Anterior cingulate cortex (tissue), 58 donors: ENCODE measurements at places on chromosomes 11 and 22.
A peak's percentile ranks its signal among the peaks of the same experiment; 100 is the strongest.

DNA sequence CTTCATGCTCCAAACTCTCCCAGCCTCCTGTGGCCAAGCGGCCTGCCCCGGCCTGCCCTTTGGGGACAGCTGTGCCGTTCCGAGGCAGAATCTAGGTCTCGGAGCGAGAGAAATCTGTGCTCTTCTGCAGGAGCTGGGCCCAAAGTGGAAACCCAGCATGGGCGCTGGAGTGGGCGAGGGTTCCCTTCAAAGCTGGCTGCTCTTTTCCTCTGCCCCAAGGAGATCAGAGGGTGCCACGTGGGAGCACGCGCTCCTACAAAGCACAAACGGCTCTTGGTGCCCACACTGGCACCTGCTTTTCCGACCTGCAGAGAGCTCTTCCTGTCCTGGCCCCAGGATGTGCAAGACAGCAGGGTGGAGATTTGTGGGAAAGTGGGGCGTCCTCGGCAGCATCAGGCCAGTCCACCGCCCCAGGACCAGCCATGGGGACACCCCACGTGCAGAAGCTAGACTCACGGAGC lies 6.9 kb downstream of the OSBPL5 start:
- no peak for DNase-seq

GRCh38 chr11:79237703-79238102 lies 203.1 kb downstream of the TENM4 start:
- DNase-seq, result no peak

GRCh38 chr11:32171445-32171844 lies 80.6 kb downstream of the RCN1 start:
- no peak for DNase-seq

DNA sequence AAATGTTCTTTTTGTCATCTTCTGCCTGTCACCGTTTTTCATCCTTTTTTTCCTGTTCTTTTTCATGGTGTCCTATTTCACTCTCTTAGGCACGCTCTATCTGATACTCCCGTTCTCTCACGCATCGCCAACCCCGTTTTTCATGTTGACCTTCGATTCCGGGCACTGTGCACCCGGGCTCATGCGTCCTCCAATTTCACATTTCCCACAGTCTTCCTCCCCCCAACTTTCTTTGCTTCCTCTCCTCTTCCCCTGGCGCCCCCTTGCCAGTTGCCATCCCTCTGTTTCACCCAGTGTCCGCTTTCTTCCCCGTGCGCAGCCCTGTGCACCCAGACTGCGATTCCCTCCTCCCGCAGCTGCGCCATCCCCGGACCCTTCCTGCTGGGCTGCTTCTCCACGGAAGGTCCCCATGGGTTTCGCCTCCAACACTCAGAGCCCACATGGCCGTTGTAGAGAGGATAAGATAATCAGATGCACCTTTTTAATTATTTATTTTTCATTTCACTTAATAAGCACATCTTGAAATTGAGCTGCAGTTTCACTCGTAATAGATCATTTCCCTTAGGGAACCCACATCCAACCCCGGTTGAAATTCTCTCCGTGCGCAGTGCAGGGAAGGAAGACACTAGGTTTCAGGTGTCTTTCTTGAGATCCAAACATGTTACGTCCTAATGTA lies 791.1 kb downstream of the NTM start:
- DNase-seq, result no peak

DNA sequence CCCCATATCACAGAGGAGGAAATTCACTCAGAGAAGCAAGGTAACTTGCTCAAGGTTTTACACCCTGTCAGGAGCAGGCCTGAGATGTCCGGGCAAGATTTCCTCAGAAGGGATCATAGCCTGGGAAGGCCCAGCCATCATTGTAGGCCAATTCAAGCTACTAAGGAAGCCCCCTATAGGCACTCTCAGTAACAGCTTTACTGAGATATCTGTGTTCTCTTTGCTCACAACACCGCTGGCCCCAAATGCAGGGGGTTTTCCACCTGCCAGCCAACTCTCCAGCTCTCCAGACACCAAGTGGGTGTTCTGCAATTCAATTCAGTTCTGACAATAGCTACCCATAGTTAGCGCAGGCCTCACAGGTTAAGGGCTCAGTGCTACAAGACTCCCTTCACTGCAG lies 84.0 kb downstream of the SLC36A4 start:
- DNase-seq, result no peak

GRCh38 chr11:122523846-122524805 lies 131.4 kb upstream of the UBASH3B start:
- DNase-seq, result no peak

DNA sequence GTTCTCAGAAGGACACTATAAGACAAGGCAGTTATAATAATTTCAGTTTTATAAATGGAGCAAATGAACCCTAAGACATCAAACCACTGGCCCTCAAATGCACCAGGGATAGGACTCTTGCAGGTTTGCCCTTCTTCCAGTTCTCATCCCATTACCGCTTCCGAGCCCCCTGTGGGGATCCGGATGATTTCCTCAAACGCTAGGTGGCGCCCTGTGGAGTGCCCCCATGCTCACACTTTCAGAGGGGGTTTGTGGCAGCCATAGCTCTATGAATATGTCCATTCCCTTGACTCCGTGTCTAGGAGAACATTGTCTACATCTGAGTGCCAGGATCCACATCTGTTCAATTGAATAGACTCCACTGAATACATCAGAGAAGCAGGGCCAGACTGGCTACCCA lies 816.3 kb downstream of the NTM start:
- no peak for DNase-seq

GRCh38 chr11:71452199-71453036 lies 585 bp upstream of the NADSYN1 start:
- no peak for DNase-seq

DNA sequence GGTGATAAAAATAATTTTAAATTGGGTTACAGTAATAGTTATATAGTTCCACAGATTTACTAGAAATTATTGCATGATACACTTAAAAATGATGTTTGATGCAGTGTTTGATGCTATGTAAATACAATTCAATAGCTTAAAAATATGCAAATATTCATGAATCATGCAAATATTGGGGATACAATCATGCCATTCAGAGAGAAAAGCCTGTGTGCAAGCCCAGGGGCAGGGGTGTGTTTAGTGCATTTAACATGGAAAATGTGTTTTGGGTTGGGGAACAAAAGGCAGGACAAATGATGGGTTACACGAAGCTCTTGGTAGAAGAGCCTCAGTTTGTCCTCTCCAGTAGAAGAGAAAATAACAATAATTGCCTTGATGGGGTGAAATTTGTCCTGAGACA lies 6.0 kb downstream of the TRIM22 start:
- no peak for DNase-seq

DNA sequence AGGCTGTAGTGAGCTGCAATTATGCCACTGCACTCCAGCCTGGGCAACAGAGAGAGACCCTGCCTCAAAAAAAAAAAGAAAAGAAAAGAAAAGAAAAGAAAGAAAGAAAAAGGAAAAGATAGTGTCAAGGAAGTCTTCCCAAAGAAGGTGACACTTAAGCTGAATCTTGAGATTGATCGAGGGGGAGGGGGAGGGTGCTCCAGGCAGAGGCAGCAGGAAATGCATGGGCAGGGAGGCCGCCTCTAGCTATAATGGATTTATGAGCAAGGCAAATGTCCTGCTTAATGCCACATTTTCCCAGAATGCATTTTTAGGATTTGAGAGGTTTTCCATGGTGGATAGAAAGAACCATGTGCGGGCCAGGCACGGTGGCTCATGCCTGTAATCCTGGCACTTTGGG lies 13.8 kb upstream of the DDB2 start:
- no peak for DNase-seq

DNA sequence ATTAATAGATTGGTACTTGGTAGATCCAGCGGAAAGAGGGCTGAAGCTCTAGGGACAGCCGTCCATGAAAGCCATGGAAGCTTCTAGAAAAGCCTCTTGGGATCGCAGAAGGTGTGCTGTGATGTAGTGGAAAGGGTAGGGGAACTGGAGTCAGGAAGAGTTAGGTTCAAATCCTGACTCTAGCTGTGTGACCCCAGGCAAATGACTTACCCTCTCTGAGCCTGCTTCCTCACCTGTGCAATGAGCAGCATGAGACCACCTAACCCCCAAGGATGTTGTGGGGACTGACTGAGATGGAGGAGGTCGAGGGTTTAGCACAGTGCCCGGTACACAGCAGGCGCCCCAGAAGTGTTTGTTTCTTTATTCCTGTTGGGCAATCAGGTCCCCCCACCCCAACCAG lies 2.2 kb downstream of the EML3 start:
- no peak for DNase-seq

GRCh38 chr11:2742611-2743426 lies 43.0 kb upstream of the KCNQ1OT1 start:
- DNase-seq, result no peak

DNA sequence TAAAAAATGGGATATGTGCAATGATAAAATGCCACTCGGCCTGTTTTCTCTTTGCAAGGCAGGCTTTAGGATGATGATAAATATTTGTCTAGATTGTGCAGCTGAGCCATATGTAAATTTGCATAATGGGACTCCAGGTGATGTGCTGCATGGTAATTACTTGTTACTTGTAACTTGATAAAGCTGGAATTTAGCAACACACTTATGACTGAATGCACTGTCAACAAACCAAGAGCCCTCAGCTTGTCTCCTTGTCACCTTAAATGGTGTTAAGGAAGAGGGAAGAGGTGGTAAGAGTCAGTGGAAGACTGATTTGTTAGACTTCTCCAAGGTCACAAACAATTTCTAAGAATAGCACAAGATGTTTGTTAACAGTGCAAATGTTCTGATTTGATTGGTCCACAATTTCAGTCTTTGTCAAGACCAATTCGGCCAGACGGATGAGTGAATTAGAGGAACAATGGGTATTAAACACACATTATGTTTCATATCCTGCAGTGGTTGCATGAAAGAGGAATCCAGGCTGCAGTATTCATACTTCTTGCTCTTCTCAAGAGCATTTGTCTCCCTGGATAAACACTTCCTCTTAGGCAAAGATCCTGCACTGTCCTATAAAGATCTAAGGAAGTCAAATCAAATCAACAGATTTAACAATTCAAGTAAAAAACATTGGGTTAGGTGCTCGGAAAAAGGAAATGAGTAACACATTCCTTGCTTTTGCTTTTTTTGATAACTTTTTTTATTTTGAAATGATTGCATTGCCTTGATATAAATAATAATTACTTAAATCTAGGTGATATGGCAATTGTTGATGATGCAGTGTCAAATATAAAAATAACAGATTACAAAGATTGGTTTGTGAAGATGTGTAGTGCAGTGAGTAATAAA lies 448.3 kb upstream of the DDI1 start:
- DNase-seq, result no peak

GRCh38 chr11:36500315-36500721 lies 9.8 kb downstream of the TRAF6 start:
- DNase-seq, result peak; percentile 19
